ENCODE measurements at places on chromosomes 4 and X.

DNA sequence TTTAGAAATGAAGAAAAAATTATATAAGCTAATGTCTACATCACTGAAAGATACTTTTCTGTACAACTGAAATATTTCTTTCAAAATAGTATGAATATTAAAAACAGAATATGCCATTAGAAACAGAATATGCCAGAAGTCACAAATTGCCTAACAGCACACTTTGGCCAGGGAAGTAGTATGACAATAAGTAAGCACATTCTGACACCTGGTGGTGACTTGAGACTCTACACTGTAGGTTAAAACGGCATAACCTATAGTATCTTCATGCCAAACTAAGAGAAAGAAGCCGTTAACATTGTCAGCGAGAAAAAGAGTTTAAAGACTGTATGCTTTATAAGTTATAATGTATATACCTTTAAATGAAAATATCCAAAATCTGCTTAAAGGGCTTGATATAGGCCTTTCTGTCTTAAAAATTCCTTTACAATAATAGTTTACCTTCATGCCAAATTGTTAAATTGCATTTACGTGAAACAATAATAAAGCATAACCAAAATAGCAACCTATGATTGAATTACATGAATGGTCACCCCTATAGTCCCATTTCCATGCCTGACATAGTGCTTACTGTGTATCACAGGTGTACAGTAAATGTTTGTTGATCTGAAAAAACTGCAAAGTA is 32.8 kb downstream of the FAM13A start:
- peak; percentile 6 for DNase-seq

DNA sequence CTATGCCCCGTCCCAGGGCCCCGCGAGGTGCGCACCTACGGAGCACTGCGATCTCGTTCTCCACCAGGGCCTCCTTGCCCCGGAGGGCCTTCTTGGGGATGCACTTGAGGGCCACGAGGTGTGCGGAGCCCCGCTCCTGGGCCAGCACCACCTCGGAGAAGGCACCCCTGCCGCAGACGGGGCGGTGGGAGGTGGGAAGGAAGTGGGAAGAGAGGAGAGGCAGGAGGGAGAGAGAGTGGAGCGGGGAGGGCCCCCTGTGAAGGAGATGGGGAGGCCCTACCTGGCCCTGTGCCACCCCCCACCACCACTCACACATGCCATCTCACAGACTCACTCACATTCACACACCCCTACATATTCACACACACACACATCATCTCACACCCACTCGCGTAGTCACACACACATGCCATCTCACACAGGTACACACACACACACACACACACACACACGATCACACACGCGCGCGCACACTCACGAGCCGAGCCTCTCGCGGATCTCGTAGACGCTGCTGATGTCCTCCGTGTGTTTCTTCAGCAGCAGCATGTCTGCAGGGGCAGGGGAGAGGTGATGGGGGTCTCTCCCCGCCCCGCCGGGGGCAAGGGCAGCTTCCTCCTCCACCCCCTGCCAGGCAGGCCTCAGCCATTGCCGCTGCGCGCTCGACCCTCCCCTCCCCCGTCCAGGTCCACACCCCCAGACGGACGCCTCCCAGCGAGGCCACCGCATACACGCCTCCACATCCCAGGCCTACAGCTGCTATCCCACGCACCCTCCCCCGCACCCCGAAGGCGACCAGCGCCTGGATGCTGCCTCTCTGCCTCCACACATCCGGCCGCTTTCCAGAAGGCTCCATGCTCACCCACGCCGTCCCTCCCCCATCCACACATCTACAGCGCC is 834 bp downstream of the PNCK start:
- DNase-seq = no peak

GRCh38 chr4:104938624-104939023 is 208.1 kb upstream of the TET2 start:
- no peak for DNase-seq

DNA sequence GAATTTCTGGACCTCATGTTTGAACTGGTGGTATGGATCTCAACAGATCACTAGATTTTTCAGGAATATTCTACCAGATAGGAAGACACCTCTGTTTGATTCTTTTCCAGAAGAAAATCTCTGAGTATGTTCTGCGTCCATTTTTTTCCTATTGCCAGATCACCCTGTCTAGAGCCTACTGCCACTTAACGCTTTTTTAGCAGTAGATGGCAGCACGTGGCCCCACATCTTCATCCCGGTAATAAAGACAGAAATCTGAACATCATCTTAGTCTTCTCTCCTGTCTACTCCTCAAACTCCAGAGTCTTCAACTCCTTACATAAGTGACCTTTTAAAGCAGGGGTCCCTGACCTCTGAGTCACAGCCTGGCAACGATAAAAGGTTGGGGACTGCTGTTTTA is 184.7 kb downstream of the TMA16 start:
- DNase-seq = no peak

DNA sequence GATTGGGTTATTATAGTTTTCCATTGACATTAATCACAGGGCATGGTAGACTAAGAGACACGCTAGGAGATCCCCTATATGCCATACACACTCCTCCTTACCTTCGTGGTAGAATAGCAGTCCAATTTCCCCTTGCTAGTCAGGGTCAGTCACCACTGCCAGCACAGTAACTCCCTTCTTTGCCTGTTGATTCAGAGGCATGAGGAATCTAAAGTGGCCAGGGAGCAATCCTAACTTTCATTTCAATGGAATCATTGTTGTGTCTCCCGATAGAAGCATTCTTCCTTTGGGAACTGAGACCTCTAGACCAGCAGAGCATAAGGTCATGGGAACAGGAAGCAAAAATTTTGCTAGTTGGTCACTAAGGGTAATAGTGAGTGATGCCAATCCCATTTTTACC is 51.1 kb downstream of the COL25A1 start:
- no peak for DNase-seq

- no peak for DNase-seq
These were observed 62.8 kb downstream of the SNX25 start for GRCh38 chr4:185272245-185272644.

DNA sequence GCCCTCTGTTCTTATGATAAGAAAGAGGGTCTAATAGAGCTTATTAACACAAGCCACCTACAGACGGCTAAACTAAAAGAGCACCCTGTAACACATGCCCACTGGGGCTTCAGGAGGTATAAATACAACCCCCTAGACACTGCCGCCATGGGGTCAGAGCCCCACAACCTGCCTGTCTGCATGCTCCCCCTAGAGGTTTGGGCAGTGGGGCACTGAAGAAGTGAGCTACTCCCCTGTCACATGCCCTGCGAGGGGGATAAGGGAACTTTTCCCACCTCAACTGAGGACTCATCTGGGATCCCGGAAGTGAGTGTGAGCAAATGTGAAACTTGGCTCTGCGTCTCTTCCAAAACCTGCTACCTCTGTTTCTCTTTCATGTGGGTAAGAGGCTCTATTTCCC is 334.5 kb downstream of the ADAM29 start:
- no peak for DNase-seq

GRCh38 chr4:187424636-187425035 is 570.9 kb upstream of the ZFP42 start:
- DNase-seq = no peak

DNA sequence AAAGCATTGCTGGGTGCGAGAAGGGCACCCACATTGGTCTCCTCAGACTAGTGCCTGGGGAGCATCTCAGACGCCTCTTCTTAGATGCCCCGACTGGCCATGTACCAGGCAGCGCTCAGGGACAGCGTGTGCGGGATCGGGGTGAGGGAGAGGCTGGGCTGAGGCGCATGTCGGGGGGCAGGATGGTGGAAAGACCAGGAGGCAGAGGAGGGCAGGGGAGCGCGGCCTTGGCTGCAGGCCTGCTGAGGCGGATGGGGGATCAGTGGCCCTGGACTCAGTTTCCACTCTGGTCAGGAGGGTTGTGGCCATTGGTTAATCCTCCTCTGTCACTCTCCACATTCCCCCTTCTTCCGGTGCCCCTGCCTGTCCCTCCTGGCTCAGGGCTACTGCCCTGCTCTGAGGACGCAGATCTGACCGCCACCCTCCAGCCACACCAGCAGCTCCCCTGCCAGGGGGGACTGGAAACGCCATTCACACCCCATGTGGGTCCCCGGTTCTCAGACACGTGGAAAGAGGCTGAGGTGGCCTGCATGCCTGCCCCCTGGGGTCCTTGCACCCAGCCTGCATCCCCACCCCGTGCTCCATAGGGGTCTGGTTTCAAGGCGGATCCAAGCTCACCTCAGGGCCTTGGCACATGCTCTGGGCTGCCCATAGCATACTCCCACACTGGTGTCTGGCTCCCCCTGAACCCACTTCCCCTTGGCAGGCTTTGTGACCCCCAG is 105.9 kb downstream of the CPZ start:
- no peak for DNase-seq

- no peak for DNase-seq
These were observed 674 bp downstream of the SEC24B start for GRCh38 chr4:109434007-109434971.
